M059J (cell line): ENCODE measurements at places on chromosomes 2 and 18.
A peak's percentile ranks its signal among the peaks of the same experiment; 100 is the strongest.

DNA sequence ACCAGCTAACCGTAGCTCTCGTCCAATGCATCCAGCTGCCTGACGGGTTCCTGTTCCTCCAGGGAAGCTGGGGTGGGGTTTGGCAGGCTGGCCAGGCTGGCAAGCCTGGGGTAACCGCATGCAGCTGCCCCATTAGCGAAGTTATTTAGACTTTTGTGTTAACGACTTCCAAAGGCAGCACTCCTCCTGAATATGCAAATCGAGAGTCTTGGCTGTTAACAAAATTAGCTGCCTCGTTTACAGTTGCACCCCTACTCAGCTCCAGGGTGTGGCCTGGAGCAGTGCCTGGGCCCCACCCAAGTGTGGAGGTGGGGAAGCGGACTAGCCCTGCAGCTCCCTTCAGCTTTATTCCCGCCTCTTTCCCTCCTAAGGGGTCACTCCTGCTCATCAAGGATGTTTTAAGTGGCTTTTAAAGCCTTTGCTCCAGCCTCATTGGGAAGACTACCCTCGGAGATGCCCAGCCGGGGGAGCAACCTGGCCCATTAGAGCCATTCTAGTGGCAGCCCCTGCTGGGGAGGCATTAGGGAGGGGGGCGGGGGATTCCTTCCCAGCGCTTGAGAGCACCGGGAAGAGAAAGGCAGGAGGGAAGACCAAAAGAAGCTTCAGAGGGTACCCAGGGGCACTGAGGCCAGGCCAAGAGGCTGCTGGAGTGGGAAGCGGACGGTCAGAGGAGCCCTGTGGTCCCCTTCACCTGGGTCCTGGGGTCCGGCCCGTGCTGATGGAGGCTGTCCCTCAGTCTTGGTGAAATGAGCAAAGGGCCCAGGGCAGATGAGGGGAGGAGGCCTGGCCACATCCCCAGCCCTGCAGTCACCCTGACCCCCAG is 204.1 kb downstream of the CELF4 start:
- DNase-seq = no peak

DNA sequence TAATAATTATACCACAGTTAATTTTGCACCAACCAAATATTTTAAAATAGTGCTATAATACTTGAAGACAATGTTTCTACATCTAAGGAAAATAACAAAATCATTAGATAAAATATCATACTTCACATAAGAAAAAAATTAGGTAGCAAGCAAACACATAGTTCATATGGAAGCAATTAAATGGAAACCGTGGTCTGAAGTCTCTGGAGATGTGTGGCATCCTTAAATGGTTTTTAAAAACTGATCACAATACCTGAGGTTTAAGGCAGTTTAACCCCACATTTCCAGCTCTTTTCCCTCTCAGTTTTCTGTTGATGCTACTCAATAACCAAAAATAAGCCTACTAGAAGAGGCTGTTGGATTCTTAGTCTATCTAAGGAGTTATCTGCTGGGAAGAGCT is 71.3 kb downstream of the ASXL2 start:
- no peak for DNase-seq

DNA sequence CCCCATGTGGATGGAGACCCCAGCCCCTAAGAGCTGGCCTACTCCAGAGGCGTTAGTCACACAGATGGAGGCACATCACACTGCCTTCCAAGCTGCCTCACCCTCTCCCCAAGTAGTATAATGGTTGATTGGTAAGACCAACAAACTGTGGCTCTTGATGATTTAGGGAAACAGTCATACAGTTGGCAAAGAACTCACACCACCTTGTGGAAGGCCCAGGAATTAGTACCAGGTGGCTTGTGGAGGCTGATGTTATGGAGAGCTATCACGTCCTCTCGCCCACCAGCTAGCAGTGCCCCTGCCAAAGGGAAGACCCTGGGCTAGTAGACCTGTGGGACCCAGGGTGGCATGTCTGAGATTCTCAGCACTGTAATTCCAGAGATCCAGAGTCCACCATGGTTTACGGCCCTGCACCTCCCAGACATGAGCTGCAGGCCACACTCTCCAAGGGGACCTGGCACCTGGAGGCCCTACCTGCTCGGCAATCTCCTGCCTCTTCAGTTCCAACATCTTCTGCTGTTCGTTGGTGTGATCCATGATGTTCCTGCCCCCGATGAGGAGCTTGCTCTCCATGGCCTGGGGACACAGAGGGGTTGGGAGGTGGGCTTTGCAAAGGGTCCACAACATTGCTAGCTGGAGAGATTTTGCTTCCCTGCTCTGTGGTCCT is 26.3 kb downstream of the KIF3C start:
- DNase-seq = peak; percentile 27

GRCh38 chr18:69874058-69874457 is 73.6 kb downstream of the CD226 start:
- peak; percentile 24 for DNase-seq

- DNase-seq = no peak
Observed at GRCh38 chr18:2982452-2983269, 30.3 kb downstream of the LPIN2 start.

DNA sequence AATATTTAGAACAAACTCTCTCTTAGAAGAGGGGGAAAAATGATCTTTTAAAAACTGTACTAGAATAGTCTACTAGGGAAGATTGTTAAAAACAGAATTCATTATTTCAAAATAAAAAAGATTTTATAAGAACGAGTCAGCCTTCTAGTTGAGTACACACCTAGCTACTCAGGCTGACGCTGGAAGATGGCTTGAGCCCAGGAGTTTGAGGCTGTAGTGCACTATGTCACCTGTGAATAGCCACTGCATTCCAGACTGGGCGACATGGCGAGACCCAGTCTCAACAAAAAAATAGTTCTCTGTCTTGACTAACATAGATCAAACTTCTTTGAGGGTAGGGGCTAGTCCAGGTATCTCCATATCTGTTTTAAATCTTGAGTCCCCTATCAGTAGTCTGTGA is 33.9 kb downstream of the ERLEC1 start:
- peak; percentile 32 for DNase-seq

- no peak for DNase-seq
Observed at GRCh38 chr2:95062242-95063085, 37.0 kb downstream of the MAL start.

DNA sequence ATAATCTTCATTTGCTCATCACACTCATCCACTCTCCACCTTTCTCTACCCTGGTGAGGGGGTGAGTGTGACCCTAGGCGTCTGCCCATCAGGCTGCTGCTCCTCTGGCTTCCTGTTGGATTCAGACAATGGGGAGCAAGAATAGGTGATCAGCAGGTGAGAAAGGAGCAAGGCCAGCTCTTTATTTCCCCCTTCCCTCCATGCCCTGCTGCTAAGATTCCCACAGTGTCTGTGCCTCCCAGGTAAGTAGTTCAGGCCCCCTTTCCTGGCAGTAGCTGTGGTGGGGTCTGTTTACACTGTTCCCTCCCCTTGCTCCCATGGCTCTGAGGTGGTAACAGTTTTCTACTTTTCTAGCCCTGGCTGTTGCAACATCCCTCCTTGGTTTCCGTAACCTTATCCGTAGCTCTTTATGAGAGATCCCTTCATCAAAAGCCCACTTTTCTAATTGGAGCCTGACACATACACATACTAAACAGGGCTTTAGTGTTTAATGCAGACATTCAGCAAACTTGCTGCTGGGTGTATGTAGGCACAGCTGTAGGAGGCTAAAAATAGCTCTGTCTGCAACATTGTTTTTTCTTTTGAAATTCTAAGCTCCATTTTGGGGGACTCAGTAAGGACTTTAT is 27.5 kb downstream of the MAP2 start:
- DNase-seq = no peak

- DNase-seq = no peak
Observed at GRCh38 chr2:76667821-76668271, 854.3 kb downstream of the LRRTM4 start.
